AG20443 (cell line): ENCODE measurements at places on chromosomes 1 and 21.

DNA sequence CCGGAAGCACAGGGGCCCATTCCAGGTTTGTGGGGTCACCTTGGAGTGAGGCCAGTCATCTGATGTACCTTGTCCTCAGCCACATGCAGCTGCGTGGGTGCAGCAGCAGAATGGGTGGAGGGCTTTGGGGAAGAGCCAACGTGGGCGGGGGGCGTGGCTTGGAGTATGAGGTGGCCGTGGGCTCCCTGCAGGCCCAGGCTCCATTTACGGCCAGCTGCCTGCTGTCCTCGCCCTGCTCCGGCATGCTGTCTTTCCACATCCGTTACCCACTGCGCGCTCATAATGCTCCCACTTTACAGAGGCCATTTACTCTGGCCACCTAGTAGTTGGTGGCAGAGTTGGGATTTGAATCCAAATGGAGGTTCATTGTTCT, 27.8 kb upstream of the TINAGL1 start:
- DNase-seq = no peak

- no peak for DNase-seq
These were observed 14.5 kb downstream of the EYA3 start for GRCh38 chr1:28073867-28074266.

GRCh38 chr1:230091473-230092231, 24.6 kb downstream of the GALNT2 start:
- no peak for DNase-seq

GRCh38 chr1:79373481-79374125, 367.1 kb upstream of the ADGRL4 start:
- peak; percentile 33 for DNase-seq

DNA sequence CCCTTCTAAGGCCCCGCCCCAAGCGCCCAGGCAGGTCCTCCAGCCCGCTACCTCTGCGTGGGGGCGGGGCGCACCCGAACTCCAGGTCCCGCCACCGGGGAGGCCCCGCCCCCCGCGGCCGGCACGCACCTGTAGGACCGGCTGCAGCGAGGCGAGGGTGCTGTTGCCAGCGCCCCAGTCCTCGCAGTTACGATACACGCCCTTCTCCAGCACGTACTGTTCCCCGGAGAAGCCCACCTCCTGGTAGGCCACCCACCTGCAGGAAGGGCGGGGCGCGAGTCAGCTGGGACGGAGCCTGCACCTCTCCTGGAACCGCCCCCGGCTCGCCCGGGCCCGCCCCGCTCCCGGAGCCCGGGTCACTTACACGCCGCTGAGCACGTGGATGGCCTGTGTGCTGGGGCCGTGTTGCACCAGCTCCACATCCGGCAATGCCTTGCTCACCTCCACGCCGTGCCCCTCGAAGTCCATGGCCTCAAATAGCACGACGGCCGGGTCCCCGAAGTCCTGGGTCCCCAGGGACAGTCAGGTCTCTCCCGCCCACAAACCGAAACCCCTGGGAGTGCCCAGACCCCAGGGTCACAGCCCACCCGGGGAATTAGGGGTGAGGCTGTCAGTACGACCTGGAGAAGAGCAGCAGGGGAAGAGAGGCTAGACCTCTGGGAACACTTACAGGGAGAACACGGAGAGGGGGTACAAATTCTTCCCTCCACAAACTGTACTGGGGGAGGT, 17.3 kb downstream of the CRYBG2 start:
- DNase-seq = peak; percentile 62

- DNase-seq = no peak
These were observed 243.4 kb downstream of the ADGRL2 start for GRCh38 chr1:82044111-82044510.

DNA sequence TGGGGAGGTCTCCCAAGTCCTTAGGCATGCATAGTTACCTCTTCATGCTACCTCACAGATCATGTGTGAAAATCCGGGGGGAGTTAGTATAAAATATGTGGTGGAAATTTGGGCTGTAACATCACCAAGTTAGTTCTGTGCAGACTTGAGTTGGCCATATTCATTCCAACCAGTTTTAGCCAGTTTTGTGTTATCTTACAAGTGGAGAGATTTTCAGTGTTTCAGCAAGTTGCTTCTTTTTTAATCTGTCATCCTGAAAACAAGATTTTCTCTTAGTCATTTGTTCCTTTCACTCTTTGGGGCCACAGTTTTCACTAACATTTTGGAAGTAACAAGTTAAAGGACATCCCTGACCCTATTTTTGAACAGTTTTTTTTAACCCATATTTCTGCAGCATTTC, 11.3 kb downstream of the SLC25A24 start:
- no peak for DNase-seq
